NCI-H2171 treated with DMSO at 0.1 percent for 48 hours (cell line): ENCODE measurements at places on chromosomes 1 and 21.
A peak's percentile ranks its signal among the peaks of the same experiment; 100 is the strongest.

DNA sequence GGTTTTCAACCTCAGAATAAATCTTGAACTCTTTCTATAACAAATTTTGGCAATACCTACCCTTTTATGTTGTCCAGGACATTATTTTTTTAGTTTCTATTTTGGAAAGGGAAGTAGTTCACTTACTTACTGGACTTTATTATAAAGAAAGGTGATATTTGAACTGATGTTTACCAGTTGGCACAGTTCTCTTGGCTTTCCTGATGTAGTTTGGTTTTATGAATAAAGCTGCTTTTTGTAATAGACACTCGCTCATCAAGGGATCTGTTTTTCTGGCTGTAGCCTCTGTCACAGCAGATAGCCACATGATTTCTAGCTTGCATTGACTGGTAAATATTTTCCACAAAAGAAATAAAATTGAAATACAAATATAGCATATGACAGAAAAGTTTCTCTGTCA lies 40.9 kb upstream of the METTL18 start:
- DNase-seq: no peak

GRCh38 chr1:227560393-227561173 lies 2.8 kb upstream of the ZNF678 start:
- DNase-seq: no peak

- no peak for DNase-seq
Measured at GRCh38 chr1:156581661-156582387, 2.3 kb downstream of the TTC24 start.

- no peak for DNase-seq
Measured at GRCh38 chr1:158496374-158496773, 24.4 kb downstream of the OR10R2 start.

DNA sequence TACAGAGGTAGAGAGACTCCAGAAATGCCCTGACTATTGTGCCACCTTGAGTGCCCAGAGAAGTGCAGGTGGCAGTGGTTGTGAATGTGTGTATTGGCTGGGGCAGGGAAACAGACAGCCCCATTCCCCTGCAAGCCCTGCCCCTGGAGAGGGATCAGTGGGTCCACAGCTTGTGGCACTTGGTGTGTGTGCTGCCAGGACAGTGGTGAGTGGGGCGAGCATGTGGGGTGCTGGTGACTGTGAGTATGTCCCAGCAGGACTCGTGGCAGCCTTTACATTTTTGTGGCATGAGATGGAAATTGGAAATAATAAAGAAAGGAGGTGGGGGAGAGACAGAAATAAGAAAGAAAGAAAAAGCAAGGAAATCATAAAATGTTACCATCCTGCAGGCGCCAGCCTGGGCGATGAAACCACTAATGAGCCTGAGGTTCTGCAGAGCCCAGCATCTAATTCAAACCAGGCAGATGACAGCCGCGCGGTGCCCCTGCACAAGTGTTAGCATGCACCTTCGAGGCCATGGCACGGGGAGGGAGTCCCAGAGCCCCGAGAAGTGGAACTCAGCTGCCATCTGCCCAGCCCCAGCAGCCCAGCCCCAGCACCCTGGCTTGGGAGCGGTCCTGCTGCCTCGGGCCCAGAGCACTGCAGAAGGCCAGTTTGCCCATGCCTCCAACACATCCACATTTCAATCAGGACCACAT lies 49.1 kb upstream of the ZBTB40 start:
- no peak for DNase-seq

- DNase-seq: no peak
Measured at GRCh38 chr1:60759291-60759690, 323.1 kb upstream of the NFIA start.

- DNase-seq: no peak
Measured at GRCh38 chr1:215292932-215293331, 210.4 kb downstream of the KCNK2 start.

DNA sequence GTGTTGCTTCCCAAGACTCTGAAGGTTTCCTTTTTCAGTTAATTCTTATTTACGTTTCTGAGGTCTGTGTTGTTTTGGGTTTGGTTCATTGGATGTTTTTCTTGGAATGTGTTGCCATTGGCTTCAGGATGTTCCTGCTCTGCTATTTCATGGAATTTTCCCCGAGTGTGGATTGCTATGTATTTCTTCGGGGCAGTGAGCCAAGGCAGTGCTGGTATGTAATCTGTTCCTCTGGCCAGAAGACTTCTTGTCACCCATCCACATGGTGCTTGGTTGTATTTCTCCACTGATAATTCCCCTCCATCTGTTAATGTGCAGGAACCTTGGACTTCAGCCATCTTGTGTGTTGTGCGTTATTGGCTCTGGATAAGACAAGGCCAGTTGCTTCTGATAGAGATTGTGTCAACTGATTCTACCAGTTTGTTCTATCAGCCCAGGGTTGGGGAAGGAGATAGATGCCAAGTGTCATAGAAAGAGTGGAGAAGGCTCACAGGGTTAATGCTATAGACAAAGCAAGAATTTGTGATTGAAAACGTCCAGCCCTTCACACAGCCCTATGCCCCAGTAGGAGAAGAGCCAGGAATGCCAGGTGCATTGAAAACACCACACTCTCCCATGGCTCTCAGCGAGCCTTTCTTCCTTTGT lies 505.2 kb downstream of the PLPP3 start:
- peak; percentile 46 for DNase-seq

- peak; percentile 85 for DNase-seq
Measured at GRCh38 chr1:232221802-232222499, 408.0 kb downstream of the SIPA1L2 start.

- no peak for DNase-seq
Measured at GRCh38 chr21:32353002-32353711, 39.7 kb downstream of the URB1 start.
